ENCODE measurements at places on chromosomes 6 and 20.

DNA sequence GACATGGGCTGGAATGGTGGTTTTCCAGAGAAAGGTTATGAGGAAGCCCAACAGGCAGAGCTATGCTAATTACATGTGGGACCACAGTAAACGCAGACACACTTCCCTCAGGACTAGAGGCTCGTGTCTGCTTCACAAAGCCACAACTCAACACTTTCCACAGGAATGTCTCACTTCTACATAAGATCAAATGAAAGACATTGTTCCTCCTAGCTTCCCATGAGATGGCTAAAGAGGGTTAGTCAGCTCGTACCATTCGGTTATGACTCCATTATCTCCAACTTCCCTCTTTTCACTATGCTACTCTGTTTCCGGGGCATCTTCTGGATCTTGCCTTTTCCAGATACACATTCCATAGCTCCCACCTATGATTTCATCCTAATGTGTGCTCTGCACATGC lies 29.1 kb upstream of the ZC3H12D start:
- no peak for DNase-seq

GRCh38 chr6:47631269-47631772 lies 67.1 kb upstream of the ADGRF4 start:
- no peak for DNase-seq

GRCh38 chr6:131642565-131642964 lies 5.5 kb downstream of the ENPP3 start:
- no peak for DNase-seq

DNA sequence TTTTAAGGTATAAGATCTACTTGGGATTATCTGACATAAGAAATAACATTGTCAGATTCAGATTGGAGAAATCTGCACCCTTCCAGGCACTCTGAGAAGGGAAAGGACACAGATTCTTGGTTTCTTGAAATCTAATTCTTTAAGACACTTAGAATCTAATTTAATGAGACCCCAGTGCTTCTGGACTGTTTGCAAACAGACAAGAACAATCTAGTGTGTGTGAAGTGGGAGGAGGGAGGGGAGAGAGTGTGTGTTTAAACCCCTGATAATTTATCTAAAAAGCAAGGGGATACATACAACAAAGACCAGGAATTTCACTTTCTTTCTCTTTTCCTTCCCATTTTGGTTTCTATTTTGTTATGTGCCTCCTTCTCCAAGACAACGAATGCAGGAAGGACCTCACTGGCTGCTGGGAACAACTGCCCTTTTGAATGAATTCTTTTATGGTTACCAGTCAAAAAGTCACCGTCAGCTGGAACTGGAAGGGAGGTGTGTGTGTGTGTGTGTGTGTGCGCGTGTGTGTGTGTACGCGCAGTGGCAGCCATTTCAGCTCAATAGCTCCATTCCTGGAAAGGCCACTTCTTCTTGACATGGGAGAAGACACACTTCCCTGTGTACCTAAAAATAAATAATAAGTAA lies 129.4 kb downstream of the BCAS1 start:
- DNase-seq: no peak

GRCh38 chr20:1718604-1719384 lies 61.2 kb upstream of the SIRPG start:
- DNase-seq: no peak

GRCh38 chr6:47267301-47267700 lies 42.4 kb downstream of the TNFRSF21 start:
- DNase-seq: no peak

DNA sequence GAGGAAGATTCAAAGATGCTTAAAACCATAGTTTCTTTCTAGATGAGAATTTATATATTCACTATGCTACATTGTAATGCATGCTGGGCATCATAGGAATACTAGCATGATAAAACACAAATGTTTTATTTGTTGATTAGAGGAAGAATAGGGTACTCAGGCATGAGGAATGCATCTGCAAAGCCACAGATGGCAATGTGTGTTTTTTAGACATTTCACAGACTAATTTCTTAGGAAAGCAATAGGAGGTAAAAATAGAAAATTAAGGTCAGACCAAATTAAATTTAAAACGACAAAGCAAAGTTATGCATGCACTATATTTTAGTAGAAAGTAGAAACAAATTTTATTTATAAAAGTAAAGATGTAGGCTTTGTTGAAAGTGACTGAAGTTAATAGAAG lies 2.1 kb downstream of the TTK start:
- DNase-seq: no peak

DNA sequence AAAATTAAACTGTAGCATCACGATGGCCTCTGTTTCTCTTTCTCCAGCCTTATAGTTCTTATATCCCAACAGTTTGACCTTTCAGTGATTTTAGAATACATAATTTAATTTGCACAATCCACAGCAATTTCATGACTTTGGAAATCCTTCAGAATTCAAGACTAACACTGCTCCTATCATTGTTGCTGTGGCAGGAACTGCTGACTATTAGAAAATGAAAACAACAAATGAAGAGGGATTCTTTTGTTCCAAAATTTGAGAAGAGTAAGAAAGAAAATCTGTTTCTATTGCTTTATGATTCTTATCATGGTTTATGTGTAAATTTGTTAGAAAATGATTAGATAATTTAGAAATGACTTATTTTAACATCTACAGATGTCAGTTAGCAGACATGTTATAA lies 604.0 kb upstream of the ADGRB3 start:
- no peak for DNase-seq

- DNase-seq: no peak
Measured at GRCh38 chr6:132481189-132481588, 31.7 kb downstream of the STX7 start.

DNA sequence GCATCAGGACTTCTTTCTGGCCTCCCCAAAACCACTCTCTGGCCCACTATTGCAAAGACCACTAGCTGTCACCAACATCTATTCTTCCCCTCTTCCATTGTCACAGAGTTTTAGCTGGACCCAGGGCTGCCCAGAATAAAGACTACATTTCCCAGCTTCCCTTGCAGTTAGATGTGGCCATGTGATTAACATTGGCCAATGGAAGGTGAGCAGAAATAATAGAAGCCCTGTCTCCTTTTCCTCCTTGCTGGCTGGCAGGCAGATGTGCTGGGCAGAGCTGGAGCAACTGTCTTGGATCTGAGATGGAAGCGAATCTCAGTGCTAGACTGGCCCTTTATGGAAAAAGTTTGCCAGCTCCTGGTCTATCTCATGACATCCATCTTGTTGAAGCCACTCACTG lies 97.0 kb downstream of the KCNB1 start:
- DNase-seq: no peak

GRCh38 chr6:22965889-22966288 lies 396.5 kb downstream of the HDGFL1 start:
- no peak for DNase-seq

- no peak for DNase-seq
Measured at GRCh38 chr6:161561908-161562307, 288.0 kb upstream of the AGPAT4 start.

DNA sequence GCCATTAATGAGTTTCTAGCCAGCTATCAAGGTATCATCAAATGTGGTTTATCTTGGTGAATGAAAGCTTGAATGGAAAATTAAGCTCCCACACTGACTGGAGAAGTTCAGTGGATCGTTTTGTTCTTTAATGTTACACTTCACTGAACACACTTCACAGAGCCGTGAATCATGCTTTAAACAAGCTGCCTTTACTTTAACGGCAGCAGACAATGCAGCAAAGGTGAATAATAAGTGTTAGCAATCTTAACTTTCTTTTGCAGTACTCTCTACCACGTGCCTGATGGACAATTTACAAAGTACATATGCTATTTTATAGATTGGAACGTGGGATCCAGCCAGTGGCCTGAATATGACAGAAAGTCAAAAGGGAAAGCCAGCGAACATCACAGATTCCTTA lies 424.5 kb downstream of the GRIK2 start:
- DNase-seq: no peak

- DNase-seq: no peak
Measured at GRCh38 chr6:11607383-11607782, 69.8 kb downstream of the TMEM170B start.

Measured in activated T-helper 1 cell treated with anti-CD3 and anti-CD28 coated beads, Interleukin-12 subunit alpha, Interleukin-12 subunit beta, Interleukin-2, Interleukin-4 antibody, amounts not matched to agents 30 ng/mL and 10 ng/mL and 1 ng/mL, durations not matched to agents 14 hours and 24 hours and 36 hours (primary cell).